ENCODE measurements at places on chromosomes 12 and 14. TPM values are rescaled to one million over a fixed set of nuclear protein-coding genes. Genes with fewer than 3 reads are reported as not detected.

DNA sequence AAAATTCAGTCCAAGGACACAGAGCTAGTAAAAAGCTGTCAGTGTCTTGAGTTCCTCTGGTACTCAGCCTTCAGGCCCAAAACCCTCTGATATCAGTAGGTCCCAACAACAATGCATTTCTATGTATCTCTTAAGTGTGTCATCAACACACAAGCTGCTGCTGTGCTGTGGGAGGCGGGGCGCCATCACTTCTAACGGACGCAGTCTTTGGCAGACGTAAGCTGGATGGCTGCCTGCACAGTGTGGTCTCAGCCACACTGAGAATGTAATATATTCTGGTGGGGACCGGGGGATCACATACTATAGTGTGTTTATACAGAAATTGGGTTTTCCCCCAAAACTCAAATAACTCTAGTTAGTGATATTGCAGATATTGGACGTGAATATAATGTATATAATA, 123.9 kb downstream of the SUDS3 start:
- DNase-seq: no peak

DNA sequence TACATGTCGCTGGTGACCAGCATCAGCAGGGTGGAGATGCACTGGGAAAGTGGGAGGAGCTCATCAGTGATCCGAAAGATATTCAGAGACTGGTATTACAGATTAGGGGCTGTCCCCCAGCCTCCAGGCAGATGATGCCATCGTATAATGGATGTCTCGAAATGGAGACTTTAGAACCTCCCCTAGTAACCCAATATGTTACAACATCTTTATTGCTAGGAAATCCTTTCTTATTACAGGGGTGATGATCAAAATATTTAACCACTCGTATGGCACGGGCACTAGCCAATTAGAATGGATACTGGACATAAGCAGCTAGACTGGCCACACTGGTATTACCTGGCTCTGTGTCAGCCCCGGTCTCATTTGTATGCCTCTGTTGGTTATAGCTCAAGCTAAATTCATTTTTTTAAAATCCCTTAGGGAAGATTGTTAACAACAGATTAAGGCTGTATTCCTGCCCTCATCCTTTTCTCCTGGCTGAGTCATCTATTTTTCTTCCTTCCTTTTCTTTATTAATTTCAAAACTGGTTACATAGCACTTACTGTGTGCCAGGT, 10.8 kb upstream of the CEBPE start:
- DNase-seq: no peak

- DNase-seq: no peak
These were observed 493.5 kb upstream of the RGS6 start for GRCh38 chr14:71438684-71439083.

DNA sequence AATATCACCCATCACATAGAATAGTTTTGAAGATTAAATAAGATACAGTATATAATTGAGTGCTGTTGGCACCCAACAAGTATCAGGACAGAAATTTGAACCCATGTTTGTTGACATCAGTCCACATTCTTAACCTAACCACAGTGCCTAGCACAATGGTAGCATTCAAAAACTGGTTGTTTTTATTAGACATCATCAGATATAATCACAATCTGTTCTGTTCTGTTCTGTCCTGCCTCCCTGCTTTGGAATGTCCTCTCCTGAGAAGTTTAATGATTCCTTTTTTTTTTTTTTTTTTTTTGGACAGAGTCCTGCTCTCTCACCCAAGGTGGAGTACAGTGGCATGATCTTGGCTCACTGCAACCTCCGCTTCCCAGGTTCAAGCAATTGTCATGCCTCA, 476.6 kb downstream of the RMST start:
- DNase-seq: no peak

DNA sequence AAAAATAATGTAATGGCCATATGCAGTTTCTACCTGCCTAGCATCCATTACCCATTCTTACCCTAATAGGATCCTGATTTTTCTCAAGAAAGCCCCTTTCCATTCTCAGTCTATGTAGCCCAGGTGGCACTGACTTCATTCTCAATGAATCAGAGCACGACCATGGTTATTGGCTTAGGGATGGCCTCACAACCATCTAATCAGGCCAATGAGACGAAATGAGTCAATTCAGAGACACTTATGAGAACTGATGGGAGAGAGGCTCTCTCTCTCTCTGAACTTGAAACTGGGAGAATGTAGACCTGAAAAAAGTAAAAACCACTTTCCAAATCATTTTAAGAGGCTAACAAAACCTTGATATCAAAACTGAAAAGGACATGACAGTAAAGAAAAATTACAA, 45.3 kb upstream of the OXA1L start:
- no peak for DNase-seq

GRCh38 chr12:27754795-27755194, 25.2 kb upstream of the KLHL42 start:
- no peak for DNase-seq

ATN1 gene
- total RNA-seq: 53.6 TPM

Data from lower leg skin (tissue), 4 donors.